ENCODE measurements at places on chromosomes 5 and 9.

- DNase-seq: peak; percentile 73
These were observed 117.7 kb downstream of the SLC12A2 start for GRCh38 chr5:128201065-128201926.

DNA sequence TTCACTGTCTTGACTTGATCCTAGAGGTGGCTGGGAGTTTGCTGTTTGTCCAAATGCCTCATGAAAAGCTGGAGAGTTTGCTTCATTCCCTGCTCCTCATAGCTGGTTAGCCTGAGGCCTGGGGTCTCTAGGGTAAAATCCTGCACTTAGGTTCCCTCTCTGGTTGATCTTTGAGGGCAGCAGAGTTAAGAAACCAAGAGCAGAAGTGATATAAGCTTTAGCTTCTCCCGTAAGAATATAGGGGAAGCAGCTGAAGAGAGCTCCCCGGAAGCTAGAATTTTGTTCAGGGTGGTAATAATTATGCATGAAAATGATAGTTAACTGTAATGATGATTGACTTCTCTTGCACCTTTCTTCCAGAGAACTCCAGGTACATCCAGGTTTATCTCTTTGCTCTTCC is 1.4 kb downstream of the FAM53C start:
- no peak for DNase-seq

- DNase-seq: no peak
These were observed 441.8 kb upstream of the CCNG1 start for GRCh38 chr5:162995568-162995967.

DNA sequence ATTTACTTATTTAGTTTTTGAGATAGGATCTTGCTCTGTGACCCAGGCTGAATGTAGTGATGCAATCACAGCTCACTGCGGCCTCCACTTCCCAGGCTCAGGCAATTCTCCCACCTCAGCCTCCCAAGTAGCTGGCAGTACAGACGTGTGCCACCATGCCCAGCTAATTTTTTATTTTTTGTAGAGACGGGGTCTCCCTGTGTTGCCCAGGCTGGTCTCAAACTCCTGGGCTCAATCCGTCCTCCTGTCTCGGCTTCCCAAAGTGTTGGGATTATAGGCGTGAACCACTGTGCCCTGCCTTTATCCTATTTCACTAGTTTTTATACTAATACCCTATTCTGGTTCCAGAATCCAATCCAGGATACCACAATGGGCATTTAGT is 6.8 kb downstream of the RPS14 start:
- DNase-seq: no peak

DNA sequence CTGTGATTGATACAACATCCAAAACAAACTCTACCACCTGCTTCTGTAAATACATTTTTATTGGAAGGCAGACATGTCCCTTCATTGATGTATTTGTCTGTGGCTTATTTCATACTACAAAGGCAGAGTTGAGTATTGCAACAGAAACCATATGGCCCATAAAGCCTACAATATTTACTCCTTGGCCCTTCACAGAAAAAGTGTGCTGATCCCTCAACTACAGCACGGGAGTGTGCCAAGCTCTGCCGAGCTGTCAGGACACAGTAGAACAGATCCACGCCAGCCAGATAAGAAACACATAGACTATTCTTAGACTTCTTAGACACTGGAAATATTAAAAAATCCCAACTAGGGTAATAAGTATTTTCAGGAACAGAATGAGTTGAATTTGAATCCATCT is 13.2 kb downstream of the TICAM2 start:
- DNase-seq: no peak

DNA sequence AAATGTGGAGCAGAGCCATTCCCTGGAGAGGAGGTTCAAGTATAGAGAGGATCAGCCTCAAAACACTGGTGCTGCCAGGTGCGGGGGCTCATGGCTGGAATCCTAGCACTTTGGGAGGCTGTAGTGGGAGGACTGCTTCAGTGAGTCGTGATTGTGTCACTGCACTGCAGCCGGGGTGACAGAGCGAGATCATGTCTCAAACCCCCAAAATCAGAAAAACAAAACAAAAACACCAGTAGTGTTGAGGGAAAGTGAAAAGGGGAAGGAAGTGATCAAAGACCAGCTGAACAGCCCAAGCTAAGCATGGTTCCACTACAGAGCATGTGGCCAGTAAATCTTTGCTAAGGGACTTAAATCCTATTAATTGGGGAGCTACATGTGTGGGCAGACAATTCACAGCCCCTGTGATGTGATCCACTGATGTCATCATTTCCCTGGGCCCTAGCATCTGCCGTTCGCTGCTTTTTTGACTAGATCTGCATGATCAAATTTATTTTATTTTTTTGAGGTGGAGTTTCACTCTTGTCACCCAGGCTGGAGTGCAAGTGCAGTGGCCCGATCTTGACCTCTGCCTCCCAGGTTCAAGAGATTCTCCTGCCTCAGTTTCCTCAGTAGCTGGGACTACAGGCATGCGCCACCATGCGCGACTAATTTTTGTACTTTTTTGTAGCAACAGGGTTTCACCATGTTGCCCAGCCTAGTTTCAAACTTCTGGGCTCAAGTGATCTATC is 2.7 kb upstream of the PCBD2 start:
- DNase-seq: peak; percentile 50

DNA sequence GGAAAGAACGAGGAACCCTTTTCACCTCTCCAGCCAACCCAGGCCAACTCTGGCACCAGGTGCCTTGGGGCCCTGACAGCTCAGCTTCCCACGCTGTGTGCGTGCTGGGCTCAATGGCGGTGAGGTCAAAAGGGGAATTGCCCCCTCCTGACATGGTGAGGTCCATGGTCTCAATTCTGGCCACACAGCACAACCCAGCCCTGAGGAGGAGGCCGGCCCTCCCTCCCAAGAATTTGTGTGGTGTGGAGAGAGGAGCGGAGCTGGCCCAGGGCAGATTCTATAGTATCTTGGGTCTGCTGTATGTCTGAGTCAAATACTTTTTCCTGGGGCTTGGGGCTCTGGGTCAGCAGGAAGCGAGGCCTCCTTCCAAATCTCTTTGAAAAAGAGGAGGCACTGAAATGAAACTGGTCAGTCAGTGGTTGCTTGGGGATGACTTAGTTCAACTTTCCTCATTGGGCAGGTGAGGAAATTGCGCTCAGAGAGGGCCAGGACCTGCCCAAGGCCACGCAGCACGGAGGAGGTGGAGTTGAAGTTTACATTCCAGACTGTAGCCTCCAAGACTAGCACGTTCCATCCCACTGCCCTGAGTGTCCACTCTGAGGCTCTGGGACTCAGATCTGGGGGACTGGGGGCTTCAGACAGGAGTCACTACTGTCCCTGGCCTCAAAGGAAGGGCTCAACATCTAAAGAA is 15.6 kb downstream of the COL27A1 start:
- no peak for DNase-seq

GRCh38 chr9:109307380-109308240 is 13.2 kb downstream of the EPB41L4B start:
- no peak for DNase-seq

DNA sequence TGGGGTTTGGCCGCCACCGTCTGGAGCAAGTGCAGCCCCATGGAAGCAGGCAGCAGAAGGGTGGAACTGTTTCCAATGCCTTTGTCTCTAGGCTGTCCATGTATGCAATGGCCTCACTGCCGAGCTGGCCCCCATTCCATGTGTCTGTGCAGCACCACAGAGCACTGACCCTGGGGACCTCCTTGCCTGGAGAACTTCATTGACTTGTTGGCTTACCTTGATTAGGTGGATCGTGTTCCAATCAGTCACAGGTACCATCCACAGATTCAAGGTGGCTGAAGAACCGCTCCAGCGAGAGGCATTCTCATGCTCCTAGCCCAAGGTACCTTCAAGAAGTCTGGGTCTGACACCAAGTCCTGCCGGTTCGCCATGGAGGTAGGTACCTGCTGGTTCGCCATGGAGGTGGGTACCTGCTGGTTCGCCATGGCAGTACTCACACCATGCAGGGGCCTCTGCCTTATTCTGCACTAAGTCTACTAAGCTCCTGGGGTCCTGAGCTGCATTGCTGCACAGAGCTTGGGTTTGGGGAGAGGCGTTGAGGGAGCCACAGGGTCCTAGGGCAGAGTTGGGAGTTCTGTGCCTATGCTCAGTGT is 358.3 kb upstream of the IRX1 start:
- no peak for DNase-seq

DNA sequence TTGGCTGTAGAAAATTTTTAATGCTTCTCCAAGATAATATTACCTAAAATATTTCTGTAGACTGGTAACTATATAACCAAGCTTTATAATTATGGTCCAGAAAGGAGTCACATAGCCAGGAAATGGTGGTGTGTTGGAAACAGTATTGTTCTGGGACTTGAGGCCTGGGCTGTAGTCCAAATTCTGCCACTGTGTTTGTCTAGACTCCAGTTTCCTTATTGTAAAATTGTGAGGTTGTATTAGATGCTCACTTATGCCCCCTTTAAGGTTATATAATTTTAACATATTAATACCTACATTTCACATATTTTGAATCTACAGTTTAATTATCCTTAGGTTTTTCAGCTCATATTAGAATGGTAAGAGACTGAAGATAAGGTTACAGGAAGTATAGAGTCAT is 42.4 kb downstream of the STX17 start:
- DNase-seq: no peak

GRCh38 chr9:78038620-78039300 is 7.1 kb upstream of the GNAQ start:
- DNase-seq: no peak

DNA sequence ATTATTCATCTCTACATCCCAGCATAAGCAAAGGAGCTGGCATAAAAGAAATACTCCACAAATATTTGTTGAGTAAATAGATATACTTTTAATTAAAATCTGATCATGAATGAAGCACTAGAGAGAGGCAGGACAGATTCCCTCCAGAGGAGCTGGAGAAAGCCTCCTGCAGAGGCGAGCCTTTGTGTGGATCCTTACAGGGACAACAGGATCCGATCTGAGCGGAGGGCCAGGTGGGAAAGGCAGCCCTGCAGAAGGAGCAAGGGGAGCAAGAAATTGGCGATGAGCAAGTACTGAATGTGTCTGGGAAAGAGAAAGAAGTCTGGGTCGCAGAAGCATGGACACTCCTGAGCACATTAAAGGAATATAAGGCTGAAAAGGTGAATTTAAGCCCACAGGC is 69.4 kb downstream of the EBF1 start:
- no peak for DNase-seq
